ENCODE measurements at places on chromosomes 13 and 19.

- DNase-seq: no peak
These were observed 97.5 kb downstream of the SCGB2B2 start for GRCh38 chr19:34579281-34580054.

DNA sequence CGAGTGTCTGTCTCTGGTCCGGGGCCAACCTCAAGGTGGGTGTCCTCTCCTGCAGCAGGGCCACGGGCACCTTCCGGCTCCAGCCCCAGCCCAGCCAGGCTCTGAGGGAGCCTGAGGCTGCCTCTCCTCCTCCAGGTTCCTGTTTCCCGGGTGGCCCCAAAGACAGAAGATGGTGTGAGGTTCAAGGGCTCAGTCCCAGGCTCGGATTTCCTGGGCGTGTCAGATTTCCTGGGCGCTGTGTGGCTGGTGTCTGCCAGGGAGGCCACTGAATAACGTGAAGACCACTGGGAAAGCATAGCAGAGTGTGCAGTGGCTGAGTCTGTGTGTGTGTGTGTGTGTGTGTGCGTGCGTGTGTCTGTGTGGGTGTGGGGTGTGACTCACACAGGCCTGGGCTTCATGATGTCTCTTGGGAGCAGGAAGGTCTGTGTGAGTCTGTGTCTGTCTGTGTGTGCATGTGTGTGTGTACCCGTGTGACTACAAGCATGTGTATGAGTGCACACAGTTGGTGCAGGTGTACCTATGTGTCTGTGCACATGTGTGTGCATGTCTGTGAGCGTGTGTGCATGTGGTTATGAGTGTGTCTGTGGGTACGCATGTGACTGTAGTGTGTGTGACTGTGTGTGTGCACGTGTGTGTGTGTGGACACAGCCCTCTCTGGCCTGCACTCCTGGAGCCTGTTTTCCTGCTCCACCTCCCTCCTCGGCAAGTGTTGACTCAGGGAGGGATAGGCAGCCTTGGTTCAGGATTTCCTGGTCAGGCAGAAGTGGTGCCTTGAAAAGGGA, 28.3 kb downstream of the CEBPA start:
- peak; percentile 27 for DNase-seq

- no peak for DNase-seq
These were observed 1.8 kb downstream of the RAP2A start for GRCh38 chr13:97435794-97436193.

DNA sequence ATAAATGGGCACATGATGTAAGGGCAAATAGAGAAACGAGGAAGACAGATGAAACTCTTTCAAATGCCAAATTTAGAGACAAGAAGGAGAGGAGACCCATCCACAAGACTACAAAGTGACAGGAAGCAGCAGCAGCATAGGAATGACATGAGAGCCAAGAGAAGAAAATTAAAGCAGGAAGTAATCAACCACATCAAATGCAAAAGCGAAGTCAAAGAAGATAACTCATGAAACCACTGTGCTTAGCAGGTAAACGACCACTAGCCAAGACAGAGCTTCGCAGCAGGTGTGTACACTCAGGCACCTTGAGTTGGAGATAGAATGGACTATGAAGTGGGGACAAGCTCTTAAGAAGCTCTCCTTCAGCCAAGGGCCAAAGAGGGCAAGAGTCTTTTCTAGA, 64.1 kb downstream of the KLF12 start:
- no peak for DNase-seq

- no peak for DNase-seq
These were observed 14.8 kb downstream of the UBXN6 start for GRCh38 chr19:4442819-4443146.

GRCh38 chr13:104976986-104977385, 1558.5 kb downstream of the EFNB2 start:
- no peak for DNase-seq

GRCh38 chr13:80239571-80240255, 101.2 kb downstream of the SPRY2 start:
- DNase-seq: no peak

DNA sequence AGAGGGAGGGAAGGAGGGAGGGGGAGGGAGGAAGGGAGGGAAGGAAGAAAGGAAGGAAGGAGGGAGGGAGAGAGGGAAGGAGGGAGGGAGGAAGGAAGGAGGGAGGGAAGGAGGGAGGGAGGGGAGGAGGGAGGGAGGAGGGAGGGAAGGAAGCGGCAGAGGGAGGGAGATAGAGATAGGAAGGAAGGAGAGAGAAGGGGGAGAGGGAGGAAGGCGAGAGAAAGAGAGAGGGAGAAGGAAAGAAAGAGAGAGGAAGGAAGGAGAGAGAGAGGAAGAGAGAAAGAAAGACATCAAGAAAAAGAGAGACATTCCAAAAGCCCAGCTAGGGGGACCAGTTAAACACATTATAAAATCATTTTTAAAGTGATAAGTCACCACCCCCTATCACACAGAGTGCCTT, 62.5 kb downstream of the GNG7 start:
- DNase-seq: no peak

DNA sequence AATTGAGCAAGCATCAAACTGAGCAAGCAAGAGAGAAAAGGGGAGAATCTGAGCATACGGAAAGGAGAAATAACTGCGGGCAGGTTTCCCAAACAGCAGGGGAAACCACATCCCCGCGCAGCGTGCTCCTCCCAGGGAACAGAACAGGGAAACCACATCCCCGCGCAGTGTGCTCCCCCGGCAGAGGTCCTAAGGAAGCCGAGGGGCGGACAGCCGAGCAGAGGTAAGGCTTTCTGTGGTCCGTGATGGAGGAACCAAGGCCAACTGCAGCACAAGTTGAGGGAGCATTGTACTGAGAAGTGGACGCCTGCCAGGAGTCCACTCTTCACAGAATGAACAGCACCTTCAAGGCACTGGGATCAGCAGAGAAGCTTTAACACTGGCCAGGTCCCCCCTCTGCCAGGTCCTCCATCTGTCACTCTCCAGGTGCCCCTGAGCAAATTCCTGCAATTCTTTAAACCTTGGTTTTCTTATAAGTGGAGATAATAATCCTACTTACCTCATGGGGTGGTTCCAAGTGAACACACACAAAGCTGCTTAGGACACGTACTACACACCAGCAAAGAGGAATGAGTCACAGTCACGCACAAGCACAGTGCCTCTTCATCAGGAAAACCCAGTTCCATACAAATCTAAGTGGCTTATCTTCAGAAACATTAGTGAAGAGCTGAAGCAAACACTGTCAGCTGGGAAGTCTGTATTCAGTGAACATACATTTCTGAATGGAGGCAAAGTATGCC, 23.0 kb upstream of the LAMP1 start:
- DNase-seq: no peak

DNA sequence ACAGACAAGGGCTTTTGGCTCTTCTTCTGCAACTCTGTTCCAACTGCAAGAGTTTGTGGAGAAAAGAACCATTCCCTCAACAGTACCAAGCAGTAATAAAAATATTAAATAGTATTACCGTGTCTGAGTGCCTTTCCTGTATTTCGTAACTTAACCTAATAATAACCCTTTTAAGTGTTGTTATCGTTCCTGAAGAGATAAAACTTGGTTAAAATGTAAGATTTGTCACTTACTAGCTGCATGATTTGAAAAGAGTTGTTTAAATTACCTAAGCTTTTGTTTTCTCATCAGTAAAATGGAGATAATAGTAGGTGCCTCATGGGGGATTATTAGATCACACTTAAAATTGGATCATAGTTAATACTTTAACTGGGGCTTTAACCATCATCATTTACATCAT, 447.2 kb downstream of the GPC5 start:
- no peak for DNase-seq

DNA sequence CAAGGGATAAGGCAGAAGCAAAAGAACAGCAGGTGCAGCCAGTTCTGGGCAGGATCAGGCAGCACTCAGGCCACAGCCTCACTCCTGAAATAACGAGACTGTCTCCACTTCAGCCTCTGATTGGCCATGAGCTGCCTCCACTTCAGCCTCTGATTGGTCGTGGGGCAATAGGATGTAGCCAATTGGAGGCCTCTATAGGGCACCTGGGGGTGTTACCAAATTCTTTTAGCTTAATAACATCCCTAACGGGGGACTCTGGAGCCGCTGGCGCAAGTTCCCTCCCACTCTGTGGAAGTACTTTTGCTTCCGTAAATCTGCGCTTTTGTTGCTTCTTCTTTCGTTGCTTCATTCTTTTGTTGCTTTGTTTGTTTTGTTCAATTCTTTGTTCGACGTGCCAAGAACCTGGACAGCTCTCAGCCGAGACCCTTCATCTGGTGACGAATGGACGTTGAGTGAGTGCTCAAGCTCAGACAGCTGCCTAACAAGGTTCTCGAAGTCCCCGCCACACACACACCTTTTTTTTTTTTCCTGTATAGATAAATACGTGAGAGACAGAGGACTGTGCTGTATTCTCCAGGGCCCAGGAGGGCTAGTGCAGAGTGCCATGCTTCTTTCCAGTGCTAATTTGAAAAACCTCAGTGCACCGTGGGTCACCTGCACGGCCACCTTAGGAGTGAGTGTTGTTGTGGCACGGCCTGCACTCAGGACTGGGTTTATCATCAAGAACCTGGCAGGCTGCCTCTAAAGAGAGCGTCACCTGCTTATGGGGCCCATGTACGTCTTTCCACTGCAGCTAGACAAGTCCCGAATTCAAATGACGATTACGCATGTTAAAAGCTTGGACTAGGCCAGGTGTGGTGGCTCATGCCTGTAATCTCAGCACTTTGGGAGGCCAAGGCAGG, 32.0 kb upstream of the TUBGCP3 start:
- no peak for DNase-seq

- DNase-seq: no peak
These were observed 49.4 kb upstream of the SPRY2 start for GRCh38 chr13:80390338-80390737.

DNA sequence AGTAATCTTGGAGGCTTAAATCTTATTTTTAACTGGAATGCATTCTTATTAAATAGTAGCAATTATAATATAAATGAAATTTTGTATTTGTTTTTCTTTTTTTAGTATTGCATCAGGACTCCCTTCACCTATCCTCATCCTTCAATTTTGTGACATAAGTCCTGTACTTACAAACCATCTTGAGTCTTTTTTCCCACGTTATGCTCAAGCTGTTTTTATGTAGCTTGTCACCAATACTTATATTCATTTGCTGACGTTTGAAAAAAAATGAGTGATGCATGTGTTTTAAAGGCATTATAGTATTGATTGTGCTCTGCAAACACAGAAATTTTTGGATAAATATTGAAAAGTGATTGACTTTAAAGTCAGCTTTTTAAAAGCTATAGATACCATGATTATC, 888 bp downstream of the GPR18 start:
- no peak for DNase-seq

- no peak for DNase-seq
These were observed 25.7 kb downstream of the C13orf46 start for GRCh38 chr13:113948034-113948742.

- DNase-seq: no peak
These were observed 3.1 kb downstream of the JUNB start for GRCh38 chr19:12794196-12794941.

- no peak for DNase-seq
These were observed 707 bp upstream of the MAMSTR start for GRCh38 chr19:48720251-48720612.

GRCh38 chr19:46442808-46443450, 14.2 kb upstream of the PNMA8C start:
- DNase-seq: no peak

GRCh38 chr19:18519962-18520847, 1.7 kb downstream of the ELL start:
- DNase-seq: no peak

DNA sequence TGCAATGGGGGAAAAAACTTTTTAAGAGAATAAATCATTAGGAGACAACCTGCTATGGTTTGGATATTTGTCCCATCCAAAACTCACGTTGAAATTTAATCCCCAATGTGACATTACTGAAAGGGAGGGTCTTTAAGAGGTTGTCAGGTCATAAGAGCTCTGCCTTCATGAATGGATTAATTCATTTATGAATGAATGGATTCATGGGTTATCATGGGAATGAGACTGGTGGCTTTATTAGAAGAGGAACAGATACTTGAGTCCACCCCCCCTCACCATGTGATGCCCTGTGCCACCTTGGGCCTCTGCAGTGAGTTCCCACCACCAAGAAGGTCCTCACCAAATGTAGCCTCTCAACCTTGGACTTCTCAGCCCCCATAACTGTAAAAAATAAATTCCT, 37.0 kb upstream of the DCT start:
- no peak for DNase-seq

GRCh38 chr13:48731001-48731658, 77.4 kb downstream of the CYSLTR2 start:
- no peak for DNase-seq

GRCh38 chr13:91817250-91817649, 418.8 kb downstream of the GPC5 start:
- DNase-seq: no peak

DNA sequence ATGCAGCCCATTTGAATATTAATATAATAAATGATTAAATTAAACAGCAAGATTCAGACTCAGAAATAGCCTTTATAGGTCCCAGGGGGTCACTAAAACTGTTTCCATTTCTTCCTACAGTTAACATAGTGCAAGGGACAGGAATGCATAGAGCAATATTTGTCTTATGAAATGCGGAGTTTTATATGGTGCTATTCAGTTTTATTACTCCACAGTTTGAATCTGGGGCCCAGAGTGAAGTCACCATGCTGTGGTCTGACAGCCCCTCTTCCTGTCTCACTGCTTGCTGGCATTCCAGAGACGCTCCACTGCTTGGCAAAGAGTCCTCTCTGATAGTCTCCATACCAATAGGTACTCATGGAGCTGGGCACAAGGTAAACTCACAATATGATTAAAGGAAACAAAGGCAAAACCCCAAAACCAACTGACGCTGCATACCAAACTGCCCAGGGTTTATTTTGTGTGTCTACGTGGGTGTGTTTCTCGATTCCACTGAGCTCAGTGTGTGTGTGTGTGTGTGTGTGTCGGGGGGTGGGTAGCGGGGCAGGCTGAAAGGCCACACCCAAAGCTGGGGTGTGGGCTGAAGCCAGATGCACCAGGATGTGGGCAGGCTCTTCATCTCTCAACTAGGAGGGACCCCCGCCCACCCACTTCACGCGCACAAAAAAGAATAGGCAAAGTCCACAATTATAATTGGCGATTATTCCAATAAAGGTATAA, 277.9 kb downstream of the TSHZ3 start:
- DNase-seq: no peak

- no peak for DNase-seq
These were observed 824.7 kb upstream of the SLITRK5 start for GRCh38 chr13:86846501-86846900.

- no peak for DNase-seq
These were observed 28.6 kb downstream of the PRAM1 start for GRCh38 chr19:8473648-8474476.

DNA sequence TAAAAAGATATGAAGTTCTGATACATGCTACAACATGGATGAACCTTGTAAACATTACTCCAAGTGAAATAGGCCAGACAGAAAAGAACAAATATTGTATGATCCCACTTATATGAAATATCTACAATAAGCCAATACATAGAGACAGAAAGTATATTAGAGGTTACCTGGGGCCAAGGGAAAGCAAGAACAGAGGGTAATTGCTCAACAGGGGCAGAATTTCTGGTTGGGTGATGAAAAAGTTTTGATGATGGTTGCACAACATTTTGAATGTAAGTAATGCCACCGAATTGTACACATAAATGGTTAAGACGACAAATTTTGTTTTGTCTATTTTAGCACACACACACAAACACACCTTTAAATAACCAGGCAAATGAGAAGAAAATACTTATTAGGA, 268.4 kb downstream of the FOXO1 start:
- DNase-seq: no peak

GRCh38 chr13:109160887-109161669, 531.7 kb downstream of the MYO16 start:
- DNase-seq: no peak

- no peak for DNase-seq
These were observed 23.0 kb downstream of the ATP4B start for GRCh38 chr13:113635048-113635420.

- no peak for DNase-seq
These were observed 7.0 kb downstream of the ARMC6 start for GRCh38 chr19:19040417-19040816.

- DNase-seq: no peak
These were observed 89.3 kb downstream of the C13orf42 start for GRCh38 chr13:51021811-51022210.

All from stimulated activated CD4-positive, alpha-beta T cell treated with anti-CD3 and anti-CD28 coated beads, Interleukin-1b, Interleukin-23, amount 100 ng/mL, for 1 hour (primary cell).